ENCODE measurements at places on chromosomes 13 and 19. TPM values are rescaled to one million over a fixed set of nuclear protein-coding genes. Genes with fewer than 3 reads are reported as not detected.

DNA sequence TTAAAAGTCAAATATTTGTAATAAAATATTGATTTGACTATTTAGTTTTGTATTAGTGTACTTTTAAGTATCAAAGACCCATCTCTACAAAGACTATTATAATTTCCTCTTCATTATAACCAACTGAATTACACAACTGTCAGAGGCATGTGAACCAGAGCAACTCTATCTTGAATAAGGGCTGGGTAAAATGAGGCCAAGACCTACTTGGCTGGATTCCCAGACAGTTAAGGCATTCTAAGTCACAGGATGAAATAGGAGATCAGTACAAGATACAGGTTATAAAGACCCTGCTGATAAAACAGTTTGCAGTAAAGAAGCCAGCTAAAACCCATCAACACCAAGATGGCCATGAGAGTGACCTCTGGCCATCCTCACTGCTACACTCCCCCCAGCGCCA lies 36.2 kb upstream of the ATP12A start:
- no peak for DNase-seq

DNA sequence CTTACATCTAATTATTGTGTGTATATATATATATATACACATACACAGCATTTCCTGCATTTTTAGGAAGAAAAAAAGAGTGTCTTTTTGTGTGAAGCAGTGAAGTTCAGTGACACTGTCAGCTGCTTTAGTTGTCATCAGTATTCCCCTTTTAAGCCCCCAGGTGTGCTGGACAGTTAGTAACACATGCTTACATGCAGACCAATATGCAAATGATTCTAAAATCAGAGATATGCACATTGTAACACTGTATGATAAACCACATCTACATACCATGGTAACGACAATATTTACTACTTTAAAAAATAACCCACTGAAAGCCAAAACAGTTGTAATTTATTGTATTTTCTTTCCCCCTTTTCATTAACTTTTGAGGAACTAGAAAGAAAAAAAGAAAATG lies 16.8 kb downstream of the LHFPL6 start:
- DNase-seq = no peak

DNA sequence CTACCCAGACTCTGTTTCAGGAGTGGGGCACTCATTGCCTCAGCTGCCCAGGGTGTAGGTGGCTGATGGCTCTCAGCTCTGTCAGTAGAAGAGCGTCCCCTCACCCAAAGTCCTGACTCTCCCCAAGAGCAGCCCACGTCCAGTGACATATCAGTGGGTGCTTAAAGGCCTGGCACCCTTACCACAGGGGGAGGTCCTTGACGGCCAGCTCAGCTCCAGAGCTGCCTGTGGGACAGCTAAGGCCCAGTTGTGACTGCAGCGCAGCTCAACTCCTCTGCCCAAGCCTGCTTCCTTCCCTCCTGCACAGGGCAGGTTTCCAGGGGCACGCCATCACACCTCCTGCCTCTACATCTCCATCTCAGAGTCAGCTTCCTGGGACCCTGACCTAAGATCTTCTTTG lies 32.4 kb downstream of the GRIK5 start:
- DNase-seq = no peak

- peak; percentile 74 for DNase-seq
Observed at GRCh38 chr19:49469828-49470614, 4.0 kb upstream of the FLT3LG start.

DNA sequence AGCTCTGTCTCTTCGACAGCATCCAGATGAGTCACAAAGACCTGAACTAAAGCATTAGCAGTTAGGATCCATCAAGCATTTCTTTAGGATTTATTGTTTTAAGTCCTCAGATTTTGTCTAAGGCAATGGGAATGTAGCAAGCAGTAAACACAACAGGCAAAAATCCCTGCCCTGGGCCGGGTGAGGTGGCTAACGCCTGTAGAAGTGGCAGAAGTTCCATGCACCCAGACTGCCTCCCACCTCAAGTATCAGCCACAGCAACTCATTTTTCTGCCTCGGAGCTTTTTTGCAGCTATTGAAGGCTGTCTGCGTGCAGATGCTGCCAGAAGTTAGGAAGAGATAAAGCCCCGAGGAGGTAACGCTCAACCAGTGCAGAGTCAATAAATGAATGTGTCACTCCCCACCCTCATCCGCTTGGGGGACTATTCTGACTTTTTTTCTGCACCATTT lies 47.1 kb upstream of the MRI1 start:
- DNase-seq = no peak

GRCh38 chr19:46299004-46299509 lies 2.2 kb downstream of the HIF3A start:
- no peak for DNase-seq

GRCh38 chr13:98522371-98522770 lies 54.5 kb downstream of the STK24 start:
- no peak for DNase-seq

- DNase-seq = no peak
Observed at GRCh38 chr19:49295208-49295880, 29.6 kb downstream of the SLC6A16 start.

DNA sequence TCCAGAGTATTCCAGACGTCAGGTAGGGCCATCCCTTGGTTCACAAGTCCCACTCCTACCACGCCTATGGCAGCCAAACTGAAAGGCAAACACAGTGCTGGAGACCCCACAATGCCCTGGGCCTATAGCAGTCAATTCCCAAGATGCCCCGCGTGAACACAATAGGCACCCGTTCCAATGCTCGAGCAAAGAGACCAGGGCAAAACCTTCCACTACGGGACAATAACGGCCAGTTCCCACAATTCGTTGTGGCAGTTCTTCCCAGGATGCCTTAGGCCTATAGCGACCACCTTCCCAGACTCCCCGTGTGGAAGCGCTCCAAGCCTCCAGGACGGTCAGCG lies 538 bp downstream of the ZNF428 start:
- DNase-seq = no peak

RASL11A gene
- polyA plus RNA-seq = 1.7 TPM

ZNF729 gene
- polyA plus RNA-seq = not detected

RINL gene
- 36.1 TPM for polyA plus RNA-seq

LIG1 gene
- polyA plus RNA-seq = 44.6 TPM

CD70 gene
- polyA plus RNA-seq = not detected

CRTC1 gene
- 1.7 TPM for polyA plus RNA-seq

SLAIN1 gene
- 31.2 TPM for polyA plus RNA-seq

All from naive thymus-derived CD4-positive, alpha-beta T cell (primary cell).